ENCODE measurements at places on chromosomes 1 and 21.
A peak's percentile ranks its signal among the peaks of the same experiment; 100 is the strongest.

GRCh38 chr1:59113876-59114457 lies 182.9 kb upstream of the FGGY start:
- DNase-seq = peak; percentile 82

GRCh38 chr1:109516872-109517271 lies 7.3 kb upstream of the AMIGO1 start:
- DNase-seq = peak; percentile 85

DNA sequence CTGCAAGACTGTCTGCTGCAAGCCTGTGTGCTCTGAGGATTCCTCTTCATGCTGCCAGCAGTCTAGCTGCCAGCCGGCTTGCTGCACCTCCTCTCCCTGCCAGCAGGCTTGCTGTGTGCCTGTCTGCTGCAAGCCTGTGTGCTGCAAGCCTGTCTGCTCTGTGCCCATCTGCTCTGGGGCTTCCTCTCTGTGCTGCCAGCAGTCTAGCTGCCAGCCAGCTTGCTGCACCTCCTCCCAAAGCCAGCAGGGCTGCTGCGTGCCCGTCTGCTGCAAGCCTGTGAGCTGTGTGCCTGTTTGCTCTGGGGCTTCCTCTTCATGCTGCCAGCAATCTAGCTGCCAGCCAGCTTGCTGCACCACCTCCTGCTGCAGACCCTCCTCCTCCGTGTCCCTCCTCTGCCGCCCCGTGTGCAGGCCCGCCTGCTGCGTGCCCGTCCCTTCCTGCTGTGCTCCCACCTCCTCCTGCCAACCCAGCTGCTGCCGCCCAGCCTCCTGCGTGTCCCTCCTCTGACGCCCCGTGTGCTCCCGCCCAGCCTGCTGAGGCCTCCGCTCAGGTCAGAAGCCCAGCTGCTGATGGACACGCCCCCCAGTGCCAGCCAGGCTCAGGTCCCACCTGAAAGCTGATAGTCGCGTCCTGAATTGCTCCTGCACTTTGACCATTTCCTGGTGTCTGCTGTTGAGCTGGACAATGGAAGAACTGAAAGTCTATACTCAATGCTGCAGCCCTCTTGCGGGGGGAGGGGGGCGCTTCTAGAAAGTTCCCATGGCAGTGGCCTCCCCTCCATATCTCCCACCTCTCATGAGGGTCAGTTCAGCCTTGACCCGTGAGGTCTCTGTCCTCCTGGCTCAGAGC lies 1.2 kb downstream of the KRTAP10-4 start:
- DNase-seq = peak; percentile 75

- DNase-seq = no peak
Observed at GRCh38 chr1:200903793-200904192, 9.1 kb downstream of the INAVA start.

DNA sequence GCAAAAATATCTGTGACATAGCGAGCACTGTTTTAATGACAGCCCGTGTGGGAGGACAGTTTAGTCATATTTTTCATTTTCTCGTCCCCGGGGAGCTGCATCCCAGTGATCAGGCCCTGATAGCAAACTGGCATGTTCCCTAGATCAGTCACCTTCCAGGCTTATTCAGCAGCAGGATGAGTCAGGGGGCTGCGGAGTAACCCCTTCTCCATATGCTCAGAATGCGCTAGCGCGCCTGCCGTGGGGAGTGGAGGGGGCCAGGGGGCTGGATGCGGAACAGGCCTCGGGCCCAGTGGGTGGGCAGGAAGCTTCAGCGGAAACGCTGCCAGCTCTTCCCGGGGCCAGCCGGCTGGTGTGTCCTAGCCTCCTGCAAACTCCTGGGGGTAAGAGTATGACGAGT lies 94.0 kb downstream of the KCND3 start:
- DNase-seq = peak; percentile 8

DNA sequence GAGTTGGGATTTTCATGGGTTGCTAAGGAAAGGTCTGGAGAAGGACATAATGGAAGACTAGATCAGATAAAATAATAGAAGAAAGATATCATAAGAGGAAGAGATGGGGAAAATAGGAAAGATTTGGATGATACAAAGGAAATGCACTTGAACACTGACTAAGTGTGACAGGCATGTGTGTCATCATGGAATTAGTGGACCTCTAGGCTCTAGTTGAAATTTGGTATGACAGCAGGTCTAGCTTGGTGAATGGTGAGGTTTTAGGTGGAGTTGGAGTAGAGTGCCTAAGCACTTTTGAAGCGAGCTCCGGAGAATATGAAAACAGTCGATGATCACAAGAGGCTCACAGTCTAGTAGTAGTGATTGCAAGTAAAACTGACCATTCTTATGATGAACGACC lies 73.0 kb upstream of the PTGS2 start:
- no peak for DNase-seq

GRCh38 chr1:23291706-23292105 lies 52.4 kb downstream of the HNRNPR start:
- DNase-seq = no peak

GRCh38 chr1:28370239-28371009 lies 884 bp downstream of the PHACTR4 start:
- DNase-seq = peak; percentile 58

- no peak for DNase-seq
Observed at GRCh38 chr21:27366646-27367235, 399.9 kb upstream of the ADAMTS5 start.

DNA sequence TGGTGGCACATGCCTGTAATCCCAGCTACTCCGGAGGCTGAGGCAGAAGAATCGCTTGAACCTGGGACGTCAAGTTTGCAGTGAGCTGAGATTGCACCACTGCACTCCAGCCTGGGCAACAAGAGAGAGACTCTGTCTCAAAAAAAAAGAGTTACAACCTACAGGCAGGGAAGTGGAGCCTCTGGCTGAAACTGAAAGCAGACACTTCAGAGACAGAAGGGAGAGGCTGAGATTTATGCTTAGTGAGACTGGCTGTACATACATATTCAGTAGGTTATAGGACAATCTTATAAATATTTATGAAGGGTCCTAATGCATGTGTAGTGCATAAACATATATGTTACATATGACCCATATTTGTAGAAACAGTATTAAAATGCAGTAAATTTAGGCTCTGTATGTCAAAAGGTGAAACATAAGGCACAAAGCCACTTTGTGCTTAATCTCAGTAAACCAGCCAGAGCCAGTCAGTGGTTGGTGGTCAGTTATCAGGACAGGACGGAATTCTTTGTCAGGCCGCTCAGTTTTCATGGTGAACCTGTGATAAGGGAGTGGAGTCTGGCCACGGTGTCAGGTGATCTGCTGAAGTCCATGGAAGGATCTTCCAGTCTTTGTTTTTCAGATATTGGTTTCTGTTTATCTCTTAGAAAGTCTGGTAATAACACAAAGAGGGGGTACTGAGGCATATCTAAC lies 13.7 kb downstream of the RHEX start:
- no peak for DNase-seq

DNA sequence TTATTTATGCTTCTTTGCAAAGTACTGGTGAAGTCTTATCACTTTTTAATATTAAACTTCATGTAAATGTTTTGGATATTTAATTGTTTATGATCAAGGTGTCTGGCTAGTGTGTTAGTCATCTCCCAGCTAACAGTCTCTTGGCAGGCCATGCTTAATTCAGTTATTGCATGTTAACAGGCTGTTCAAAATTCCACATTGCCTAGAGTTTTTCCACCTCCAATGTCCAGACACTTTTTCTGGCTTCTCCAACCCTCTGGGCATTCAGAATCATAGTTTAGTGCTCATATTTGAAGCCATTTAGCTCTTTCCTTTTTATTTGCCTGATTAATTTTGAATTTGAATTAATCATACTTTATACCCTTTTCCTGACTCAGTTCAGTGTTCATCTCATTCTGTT lies 69.2 kb downstream of the OLFML2B start:
- DNase-seq = no peak

DNA sequence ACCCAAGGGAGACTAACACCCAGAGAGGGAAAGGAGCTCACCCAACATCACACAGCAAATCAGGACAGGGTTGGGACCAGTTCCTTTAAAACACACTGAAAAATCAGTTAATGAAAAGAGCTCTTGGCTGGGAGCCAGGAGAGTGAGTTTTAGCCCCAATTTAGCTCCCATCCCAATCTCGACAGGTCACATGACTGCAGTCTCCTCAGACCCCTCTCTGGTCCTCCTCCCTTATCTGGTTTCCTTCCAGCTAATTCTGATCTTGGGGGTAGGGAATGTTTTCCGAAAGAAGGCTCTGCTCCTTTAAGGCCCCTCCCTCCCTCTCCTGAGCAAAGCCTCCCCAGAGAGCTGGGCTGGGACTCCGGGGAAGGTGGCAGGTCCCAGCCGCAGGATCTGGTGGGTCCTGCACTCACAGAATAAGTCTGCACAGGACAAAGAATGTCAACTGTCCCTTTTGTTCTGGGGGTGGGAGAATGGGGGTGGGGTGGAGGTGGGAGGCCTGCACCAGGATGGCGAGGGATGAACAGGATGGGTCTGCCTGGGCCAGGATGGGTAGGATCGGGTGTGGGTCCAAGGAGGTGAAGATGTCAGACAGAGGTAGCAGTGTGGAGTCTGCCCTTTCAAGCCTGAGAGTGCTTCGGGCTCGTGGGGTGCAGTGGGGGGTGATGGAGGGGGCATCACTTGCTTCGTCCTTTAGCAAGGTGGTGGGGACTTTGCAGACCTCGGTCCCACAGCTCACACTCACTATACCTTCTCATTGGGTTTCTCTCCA lies 57.3 kb upstream of the SSBP3 start:
- peak; percentile 17 for DNase-seq

- no peak for DNase-seq
Observed at GRCh38 chr1:222898191-222898527, 83.3 kb downstream of the DISP1 start.

DNA sequence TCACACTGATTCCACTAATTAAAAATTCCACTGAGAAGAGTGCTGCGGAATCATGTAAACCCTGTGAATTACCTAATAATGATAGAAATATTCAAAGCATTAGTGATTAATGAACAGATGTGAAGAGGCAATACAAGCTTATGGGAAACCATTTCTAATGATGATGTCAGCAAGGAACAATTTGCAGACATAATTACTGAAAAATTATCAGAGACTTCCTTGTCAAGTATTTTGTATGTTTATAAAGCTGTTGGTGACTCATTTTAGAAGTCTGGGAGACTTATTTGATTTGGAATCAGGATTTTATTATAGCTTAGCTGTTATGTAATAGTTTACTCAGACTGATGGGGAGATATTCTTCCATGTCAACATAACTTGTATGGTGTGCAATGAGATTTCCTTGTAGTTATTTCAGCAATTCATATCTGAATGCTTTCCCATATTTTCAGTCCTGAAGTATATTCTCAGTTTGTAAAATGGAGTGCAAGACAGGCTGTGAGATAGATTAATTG lies 135.5 kb downstream of the TGFB2 start:
- DNase-seq = peak; percentile 40

DNA sequence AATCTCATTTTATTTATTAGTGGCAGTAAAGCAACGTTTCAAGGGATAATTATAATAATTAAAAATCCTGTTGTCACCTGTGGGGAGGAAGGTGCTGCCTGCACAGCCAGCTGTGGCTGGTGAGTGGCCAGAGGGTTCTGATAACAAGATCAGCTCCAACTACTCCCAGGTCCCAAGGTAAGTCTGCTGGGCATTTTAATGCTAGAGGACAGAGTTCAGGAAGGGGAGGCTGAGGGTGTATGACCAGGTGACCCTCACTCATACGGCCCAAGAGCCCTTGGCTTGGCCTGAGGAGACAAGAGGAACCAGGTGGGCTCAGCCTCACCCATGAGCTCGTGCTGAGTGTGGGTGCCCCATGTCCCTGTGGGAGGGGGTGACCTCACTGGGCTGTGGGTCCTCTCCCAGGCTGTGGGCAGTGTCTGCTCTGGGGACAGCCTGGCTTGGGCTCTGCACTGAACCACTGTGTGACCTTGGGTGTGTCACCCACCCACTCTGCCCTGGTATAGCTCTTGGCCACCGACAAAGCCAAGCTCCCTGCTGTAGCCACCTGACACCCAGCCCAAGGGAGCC lies 223.8 kb downstream of the PTPRU start:
- DNase-seq = peak; percentile 65

- DNase-seq = no peak
Observed at GRCh38 chr1:187763465-187763864, 934.7 kb downstream of the PLA2G4A start.

DNA sequence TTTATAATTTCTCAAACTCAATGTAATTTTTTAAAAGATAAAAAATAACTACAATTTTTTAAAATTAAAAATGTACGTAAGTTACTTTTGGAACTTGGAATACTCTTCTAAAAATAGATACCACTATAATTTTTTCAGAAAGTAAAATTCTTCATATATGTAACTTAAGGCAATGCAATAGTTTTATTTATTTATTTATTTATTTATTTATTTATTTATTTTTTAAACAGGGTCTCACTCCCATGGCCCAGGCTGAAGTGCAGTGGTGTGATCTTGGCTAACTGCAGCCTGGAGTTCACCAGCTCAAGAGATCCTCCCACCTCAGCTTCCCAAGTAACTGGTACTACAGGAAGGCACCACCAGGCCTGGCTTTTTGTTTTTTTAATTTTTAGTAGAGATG lies 3.1 kb upstream of the KRTAP23-1 start:
- DNase-seq = no peak

DNA sequence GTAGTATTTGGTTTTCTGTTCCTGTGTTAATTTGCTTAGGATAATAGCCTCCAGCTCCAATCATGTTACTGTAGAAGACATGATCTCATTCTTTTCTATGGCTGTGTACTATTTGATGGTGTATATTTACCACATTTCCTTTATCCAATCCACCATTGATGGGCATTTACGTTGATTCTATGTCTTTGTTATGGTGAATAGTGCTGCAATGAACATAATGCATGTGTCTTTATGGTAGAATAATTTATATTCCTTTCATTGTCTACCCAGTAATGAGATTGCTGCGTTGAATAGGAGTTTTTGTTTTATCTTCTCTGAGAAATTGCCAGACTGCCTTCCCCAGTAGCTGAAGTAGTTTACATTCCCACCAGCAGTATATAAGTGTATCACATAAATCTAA lies 538.8 kb downstream of the LRRIQ3 start:
- peak; percentile 24 for DNase-seq

GRCh38 chr1:186404454-186405051 lies 28.9 kb downstream of the ODR4 start:
- DNase-seq = peak; percentile 58

DNA sequence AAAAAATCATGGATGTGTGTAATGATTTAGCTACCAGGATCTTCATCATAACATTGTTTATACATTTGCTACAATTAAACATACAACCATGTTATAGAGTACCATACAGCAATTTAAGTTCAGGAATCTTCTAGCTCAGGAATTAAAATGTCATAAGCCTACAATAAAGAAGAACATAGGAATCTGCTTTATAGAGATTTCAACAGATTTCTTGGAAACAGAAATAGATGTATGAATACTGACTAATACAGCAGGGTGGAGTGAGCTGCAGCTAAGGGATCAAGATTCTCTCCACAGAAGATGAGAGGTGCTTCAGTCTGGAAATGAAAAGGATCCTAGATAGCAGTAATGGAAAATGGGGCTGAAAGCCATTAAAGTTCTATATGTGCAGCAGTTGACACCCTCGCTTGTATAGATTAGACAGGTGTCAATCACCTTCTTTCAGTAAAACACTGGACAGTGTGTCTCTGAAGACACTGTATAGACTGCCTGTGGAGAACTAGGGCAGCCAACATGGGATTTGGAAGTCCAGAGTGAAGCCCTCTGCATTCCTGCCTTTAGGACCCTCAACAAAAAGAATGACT lies 73.9 kb downstream of the DNTTIP2 start:
- DNase-seq = no peak
